NCI-H2171 treated with DMSO at 0.1 percent for 48 hours (cell line): ENCODE measurements at places on chromosomes 7 and 10.

GRCh38 chr7:25726781-25727311, 425.2 kb upstream of the NFE2L3 start:
- peak; percentile 98 for DNase-seq

DNA sequence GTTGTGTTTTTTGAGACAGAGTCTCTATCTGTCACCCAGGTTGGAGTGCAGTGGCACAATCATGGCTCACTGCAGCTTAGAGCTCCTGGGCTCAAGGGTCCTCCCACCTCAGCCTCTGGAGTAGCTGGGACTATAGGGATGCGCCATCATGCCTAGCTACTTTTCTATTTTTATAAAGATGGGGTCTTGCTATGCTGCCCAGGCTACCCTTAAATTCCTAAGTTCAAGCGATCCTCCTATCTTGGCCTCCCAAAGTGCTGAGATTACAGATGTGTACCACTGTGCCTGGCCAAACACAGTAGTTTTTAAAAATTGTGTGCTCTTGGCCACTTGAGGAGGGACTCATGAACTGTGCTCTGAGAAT, 10.6 kb upstream of the TLX1 start:
- no peak for DNase-seq

- no peak for DNase-seq
Observed at GRCh38 chr7:121140790-121141189, 152.3 kb downstream of the CPED1 start.

GRCh38 chr7:70763961-70764691, 367.8 kb upstream of the GALNT17 start:
- no peak for DNase-seq

GRCh38 chr7:51223505-51223904, 93.1 kb downstream of the COBL start:
- no peak for DNase-seq

DNA sequence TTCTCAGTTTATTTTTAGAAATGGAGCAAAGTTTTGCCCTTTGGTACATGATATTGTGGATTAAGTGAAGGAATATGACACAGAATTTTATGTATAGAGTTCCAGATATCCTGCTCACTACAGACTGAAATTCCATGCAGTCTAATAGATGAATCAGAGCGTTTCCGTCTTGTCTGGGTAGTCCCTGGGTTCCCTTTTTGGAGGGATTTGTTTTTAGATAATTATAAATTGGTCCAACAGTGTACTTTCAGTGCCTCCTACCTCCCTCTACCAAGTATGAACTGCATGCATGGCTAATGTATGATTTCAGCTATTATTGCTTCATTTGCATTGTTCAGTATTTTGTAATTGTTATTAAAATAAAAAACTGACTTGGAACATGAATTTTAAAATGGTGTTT, 74.4 kb downstream of the SEPTIN7 start:
- no peak for DNase-seq

- DNase-seq: no peak
Observed at GRCh38 chr7:148110097-148110868, 480.3 kb upstream of the C7orf33 start.
